Activated T-helper 9 cell treated with anti-CD3 and anti-CD28 coated beads, Interleukin-2, amount 50 U/mL, for 16 hours (primary cell): ENCODE measurements at places on chromosomes 16 and 17.

GRCh38 chr17:65228734-65229620, 91.8 kb downstream of the RGS9 start:
- DNase-seq = no peak

GRCh38 chr17:47703191-47703591, 9.2 kb downstream of the TBKBP1 start:
- peak; percentile 50 for DNase-seq

DNA sequence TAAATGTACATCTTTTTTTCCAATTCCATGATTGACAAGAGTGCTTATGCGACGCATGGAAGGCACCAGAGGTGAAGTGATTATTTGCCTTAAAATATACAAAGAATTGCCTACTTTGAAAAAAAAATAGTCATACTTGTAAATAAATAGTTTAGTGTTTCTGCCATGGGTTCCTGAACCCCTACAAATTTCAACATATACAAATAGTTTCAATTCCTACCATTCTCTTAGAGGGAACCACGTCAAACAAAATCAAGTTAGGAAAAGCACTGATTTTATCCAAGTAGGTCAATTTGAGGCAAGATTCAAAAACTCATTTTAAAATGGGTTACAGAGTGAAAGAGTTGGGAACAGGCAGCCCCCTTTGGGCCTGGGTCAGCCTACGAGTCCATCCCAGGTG, 11.7 kb downstream of the CMTM3 start:
- DNase-seq = no peak

GRCh38 chr17:61389670-61390478, 9.8 kb upstream of the TBX2 start:
- DNase-seq = no peak

DNA sequence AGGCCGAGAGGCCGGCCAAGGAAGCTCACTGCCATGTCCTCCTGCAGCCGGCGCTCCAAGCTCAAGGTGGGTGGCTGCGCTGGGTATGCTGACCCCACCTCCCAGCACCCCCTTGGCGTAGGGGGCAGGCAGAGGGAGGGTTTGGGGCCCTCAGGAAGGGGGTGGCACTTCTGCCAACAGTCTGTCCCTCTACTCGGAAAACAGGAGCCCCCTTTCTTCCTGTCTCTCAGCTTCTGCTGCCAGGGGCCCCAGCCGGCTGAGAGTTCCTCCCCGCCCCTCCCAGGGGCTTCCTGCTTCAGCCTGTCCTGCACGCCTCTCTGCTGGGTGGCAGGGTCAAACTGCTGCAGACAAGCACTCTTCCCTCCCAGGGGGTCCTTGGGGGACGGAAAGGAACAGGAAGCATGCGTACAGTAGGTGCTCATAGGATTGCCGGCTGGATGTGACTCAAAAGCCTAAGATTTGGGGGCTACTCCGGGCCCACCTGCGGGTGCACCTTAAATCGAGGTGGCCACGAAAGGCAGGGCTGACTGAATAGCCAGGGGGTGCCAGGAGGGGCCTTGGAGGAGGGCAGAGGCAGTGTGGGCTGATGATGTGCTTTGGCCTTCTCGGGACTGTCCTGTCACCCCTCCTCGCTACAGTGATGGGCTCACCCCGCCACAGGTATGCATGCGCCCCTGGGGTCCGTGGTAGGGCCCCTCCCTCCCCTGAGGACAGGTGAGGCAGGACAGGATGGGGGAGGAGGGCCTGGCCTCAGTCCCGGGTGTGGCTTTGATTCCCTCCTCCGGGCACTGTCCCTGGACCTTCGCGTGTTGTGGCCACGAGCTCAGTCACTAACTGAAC, 4.0 kb downstream of the CBX2 start:
- DNase-seq = no peak

DNA sequence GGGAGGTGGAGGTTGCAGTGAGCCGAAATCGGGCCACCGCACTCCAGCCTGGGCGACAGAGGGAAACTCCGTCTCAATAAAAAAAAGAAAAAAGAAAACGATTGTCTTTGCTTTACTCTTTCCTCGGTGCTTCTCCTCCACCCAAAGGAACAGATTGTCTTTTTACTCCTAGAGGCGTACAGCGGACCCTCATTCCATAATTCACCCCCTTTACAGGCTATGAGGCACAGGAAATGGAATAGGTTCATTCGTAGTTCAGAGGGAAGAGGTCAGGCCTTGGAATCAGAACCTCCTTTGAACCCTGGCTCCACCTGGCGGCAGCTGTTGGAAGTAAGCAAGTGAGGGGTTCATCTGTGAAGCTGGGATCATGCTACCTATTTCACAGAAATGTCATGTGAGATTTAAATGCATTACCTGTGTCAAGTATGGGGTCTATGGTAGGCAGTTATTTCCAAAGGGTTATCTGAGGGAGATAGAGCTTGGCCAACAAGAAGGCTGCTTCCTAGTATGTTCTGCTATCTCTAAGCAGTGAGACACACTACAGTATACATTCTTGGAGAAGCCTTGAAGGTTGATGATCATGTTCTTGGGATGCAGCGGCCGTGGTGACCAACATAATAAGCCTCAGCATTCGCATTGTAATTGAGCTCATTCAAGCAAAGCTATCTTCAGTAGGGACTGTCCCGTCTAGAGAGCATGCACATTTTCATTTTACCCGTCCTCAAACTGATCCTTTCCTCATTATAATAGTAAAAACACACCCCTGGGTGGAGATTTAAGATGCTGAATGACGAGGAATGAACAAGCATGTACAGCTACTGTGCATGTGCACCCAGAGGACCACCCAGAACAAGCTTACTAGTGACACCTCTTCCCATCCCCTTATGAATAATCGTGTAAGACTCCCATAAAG, 18.7 kb upstream of the ZNF689 start:
- peak; percentile 78 for DNase-seq

DNA sequence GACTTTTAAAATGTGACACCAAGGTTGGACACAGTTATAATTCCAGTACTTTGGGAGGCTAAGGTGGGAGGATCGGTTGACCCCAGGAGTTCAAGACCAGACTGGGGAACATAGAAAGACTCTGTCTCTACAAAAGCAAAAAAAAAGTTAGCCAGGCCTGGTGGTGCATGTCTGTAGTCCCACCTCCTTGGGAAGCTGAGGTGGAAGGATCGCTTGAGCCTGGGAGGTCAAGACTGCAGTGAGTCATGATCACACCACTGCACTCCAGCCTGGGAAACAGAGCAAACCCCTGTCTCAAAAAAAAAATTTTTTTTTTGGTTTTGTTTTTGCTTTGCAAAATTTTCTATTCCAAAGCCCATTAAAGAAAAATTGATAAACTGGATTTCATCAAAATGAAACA, 281.4 kb downstream of the BCAS3 start:
- DNase-seq = no peak

DNA sequence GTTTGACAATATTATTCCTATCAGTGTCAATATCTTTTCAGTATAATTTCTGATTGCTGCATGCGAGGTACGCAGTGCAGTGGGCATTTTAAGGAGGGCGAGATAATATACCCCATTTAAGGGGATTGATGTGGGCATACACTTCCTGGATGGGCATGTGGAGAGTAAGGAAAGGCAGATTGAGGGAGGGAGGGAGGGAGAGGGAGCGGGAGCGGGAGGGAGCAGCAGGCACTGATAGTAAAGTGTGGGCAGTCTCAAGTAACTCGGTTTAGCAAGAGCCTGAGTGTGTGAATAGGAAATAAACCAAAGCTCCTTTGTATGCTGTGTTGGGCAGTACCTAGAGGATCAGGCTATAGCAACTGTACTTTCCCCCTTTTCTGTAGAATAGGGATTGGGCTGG, 5.1 kb downstream of the BPTF start:
- DNase-seq = no peak

DNA sequence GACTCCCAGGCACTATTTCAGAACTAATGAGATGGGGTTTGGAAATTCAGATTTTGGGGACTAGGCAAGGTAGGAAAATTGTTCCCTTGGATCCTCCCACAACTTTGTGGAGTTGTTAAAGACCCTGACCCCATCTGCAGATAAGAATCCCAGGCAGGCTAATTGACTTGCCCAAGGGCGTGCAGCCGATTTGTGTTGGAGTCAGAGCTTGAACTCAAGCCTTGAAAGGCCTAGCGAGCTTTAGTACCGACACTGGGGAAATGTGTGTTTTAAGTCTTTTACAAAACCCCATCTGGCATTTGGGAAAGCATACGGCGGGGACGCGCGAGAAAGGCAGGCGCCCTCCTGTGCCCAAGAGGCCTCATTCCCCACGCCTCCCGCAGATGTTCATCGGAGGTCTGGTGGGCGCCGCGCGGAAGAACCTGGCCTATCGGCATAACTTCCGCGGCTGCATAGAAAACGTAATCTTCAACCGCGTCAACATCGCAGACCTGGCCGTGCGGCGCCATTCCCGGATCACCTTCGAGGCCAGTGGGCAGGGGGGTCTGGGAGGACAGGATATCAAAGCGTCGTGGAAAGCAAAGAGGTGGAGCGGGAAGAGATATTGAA, 4.3 kb downstream of the CNTNAP1 start:
- DNase-seq = no peak
